ENCODE measurements at places on chromosomes 11 and 22.
A peak's percentile ranks its signal among the peaks of the same experiment; 100 is the strongest.

DNA sequence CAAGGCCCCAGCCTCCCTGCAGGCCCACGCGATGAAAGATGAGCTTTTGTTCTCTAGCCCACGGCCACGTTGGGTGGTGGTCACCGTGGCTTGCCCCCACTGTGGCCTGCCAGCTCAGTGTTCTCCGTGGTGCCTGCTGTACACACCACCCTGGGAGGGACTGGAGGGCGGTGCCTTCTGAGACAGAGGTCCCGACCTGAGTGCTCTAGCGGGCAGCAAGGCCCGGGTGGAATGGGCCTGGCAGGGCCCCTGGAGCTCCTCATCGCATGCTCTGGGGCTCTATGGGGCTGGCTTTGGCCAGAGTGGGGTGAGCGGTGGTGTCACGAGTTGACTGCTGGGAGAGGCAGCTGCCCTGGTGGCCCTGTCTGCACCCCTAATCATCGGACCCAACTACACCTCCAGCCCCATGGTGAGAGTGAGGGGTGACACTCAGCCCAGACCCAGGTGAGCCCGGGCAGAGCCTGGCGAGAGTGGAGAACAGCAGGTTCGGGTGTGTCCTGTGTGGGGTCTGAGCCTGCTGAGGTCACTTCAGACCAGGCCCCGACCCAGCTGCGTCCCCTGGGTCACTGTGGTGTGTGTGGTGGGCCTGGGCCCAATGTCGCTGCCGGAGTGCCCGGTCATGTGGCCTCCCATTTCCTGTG, 541.9 kb downstream of the TBC1D22A start:
- no peak for DNase-seq

DNA sequence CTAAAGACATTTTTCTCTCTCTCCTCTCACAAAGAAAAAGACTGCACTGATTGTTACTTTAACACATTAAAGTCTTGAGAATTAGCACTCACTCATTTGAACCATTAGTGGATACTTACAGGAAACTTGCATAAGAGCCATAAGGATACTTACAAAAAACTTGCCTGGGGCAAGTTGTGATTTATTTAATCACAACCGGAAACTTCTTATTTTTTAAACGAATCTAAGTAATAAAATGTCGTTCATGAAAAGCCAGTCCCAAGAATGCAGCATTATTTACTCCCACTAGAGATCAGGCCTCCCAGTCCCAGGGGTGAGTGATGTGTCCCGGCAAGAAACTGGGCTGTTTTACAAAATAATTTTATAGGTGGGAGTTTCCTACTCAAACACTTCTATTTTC, 59.3 kb upstream of the TTC12 start:
- no peak for DNase-seq

- no peak for DNase-seq
Observed at GRCh38 chr11:19711911-19712280, 741 bp upstream of the NAV2 start.

GRCh38 chr11:34907934-34908593, 8.1 kb downstream of the APIP start:
- no peak for DNase-seq

GRCh38 chr11:93005239-93005638, 35.8 kb downstream of the MTNR1B start:
- peak; percentile 64 for DNase-seq

All from femur (tissue), 1 donor.